ENCODE measurements at places on chromosomes 12 and 14.

DNA sequence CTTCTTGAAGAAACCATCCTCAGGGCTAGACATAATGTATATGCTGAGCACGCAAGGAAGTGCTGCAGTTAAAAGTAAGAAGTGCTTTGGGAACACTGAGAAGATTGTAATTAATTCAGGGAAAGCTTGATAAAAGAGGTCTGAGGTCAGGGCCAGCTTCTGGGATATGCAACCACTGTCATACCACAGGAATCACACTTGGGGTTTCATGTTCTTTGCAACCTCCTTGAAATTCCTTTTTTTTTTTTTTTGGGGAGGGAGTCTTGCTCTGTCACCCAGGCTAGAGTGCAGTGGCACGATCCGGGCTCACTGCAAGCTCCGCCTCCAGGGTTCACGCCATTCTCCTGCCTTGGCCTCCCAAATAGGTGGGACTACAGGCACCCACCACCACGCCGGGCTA is 6.9 kb downstream of the PAH start:
- DNase-seq: no peak

GRCh38 chr14:70265422-70265821 is 76.7 kb upstream of the SLC8A3 start:
- no peak for DNase-seq

GRCh38 chr12:107704041-107704440 is 18.4 kb downstream of the PWP1 start:
- DNase-seq: no peak

DNA sequence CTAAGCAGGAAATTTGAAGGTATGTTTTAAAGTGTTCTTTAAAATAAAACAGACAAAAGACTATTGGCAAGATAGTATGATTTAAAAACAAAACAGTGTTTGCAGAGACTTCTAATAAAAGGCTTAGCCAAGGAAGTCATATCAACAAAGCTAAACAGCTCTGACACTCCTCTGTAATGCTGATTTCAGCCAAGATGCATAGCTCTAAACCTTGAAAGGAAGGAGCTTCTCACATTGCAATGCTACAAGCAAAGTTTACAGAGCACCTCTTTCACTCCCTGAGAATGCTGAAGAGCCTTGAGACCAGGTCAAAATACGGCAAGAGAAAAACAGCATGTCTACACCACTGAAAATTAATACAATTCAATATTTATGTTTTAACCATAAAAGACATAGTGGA is 51.8 kb downstream of the PARP11 start:
- DNase-seq: peak; percentile 84

DNA sequence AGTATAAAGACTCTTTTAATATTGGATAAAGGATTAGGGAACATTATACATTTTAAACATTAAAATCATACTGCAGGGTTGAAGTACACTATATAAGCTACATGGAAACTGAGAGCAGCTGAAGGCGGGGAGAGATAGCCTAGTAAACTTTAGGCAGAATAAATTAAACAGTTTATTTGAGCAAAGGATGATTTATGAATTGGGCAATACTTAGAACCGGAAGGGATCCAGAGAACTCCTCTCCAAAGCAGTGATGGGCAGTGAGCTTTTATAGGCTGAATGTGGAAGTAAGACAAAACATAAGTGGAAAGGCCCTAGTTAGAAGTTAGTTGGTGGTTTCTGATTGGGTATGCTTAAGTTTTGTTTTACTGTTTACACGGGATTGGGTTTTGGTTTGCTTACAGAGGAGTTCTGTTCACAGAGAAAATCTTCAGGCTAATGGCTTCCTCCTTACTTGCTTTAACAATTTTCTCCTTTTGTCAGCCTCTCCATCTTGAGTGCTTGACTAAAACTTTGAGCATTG is 18.9 kb downstream of the LEMD3 start:
- DNase-seq: no peak

DNA sequence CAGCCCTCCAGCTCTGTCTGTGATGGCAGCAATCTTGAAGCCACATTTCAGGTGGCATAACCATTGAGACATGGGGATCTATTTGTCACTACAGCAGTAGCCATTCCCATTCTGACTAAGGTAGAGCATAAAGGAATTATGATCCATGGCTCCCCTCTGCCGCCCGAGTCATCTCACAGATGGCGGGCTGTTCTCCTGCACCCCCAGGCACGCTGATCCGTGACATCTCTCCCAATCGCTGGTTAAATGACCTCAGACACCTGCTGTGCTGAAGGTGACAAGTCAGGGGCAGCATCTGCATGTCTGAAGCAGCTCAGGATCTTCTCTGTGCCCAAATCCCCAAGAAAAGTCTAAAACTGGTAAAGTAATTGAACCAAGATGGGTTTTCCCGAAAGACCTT is 124.3 kb downstream of the ZFP36L1 start:
- no peak for DNase-seq

- peak; percentile 67 for DNase-seq
Observed at GRCh38 chr12:3604748-3605586, 114.0 kb downstream of the PRMT8 start.

DNA sequence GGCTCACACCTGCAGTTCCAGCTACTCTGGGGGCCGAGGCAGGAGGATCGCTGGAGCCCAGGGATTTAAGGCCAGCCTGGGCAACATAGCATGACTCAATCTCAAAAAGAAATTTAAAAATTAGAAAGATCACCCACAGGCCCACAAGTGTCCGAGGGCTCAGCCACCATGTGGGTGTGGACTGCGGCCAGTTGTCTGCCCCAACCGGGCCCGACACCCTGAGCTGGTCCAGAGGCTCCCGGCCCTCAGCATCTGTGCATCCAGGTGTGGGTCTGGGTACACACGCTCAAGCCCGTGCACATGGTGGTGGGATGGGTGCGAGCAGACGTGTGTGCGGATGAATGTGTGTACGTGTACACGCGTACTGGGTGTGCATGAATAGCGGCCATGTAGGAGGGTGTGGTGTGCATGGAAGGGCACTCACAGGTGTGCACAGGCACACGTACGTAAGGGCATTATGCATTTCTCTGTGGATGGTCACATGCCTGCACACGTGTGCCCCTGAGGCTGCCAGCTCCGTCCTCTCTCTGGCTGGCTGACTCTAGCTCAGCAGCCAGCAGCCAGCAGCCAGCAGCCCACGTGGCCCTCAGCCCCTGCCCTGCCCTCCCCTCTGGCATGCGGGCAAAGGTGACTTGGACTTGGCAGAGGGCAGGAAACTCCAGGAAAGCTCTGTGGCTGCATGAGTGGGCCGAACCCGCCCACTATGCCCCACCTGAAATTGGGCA is 23.3 kb upstream of the NUDT14 start:
- DNase-seq: no peak

DNA sequence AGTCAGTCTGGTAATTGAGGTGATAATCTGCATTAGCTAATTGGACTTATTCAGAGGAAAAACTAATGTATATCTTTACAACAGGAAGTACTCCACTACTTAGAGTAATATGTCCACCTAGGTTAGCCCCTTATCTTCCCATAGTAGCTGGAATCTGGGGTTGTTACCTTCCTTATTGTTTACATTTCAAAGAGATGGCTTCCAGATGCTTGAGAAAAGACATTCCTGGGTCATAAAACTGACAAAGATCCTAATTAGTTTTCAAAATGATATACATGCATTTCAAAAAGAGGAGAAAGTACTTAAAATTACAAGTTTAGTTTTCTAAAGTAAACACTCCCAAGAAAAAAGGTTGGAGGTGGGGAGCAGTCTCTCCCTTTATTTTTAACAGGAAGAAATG is 78.1 kb downstream of the RPL10L start:
- DNase-seq: no peak

All from GM23338 (cell line).